ENCODE measurements at places on chromosomes 3 and 15. TPM values are rescaled to one million over a fixed set of nuclear protein-coding genes. Genes with fewer than 3 reads are reported as not detected.

DNA sequence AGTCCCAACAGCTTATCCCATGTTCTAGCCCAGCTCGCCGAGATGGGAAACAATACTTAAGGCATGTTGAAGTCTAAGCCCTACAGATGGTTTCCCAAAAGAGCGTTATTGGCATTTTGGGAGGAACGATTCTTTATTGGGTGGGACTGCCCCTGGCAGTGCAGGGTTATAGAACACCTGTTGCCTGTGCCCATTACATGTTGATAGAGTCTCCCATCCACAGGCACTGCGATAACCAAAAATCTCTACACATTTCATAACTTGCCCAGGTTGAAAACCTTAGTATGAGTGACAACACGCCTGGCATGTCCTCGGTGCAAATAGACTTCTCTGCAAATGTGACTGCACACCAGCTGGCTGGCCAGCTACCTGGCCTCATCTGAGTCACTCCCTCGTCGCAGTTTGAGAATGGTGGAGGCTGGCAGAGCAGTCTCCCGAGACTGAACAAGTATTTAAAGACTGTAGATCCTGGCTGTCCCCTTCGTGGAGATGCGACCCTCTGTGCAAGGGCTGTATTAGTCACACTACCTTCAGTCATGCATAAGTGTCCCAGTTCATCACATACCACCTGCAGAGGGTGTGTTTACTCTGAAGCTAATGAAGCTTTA, 18.7 kb downstream of the ZNF80 start:
- no peak for DNase-seq

PYGO1 gene
- total RNA-seq: 12.5 TPM

DNA sequence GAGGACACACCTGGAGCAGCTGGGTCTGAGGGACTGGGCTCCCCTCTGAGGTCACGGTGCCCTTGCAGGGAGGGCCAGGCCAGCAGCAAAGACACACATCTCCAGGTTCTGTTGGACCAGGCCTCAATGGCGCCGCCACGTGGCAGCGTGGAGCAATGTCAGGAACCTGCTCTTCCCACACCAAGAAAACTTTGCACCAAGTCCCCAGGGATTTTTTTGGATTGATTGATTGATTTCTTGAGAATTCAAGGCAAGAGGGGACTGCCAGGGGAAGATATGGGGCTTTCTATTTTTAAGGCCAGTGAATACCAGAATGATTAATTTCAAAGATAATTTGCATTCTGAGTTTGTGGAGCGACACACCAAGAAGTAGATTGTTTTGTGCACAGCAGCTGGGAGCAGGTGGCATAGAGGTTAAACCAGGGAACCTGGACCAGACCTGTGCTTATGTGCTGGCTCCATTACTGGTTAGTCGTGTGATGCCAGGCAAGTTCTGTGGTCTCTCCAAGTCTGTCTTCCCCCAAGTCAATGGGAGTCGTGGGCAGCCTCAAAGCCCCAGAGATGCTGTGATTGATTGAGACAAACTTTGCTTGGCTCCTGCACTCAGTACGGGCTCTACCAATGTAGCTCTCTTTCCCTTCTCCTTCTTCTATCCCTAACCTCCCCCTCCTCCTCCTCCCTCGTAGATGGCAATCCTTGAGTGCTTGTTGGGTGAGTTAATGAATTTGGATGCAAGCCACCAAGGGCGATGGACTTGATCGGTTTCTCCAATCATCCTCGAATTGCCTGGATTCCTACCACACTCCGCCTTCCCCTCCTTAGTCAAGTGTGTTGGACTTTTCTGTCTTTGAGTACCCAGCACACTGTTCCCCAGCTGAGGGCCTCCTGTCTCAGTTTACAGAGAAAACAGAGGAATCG, 96.2 kb upstream of the TRPM1 start:
- peak; percentile 87 for DNase-seq

DNA sequence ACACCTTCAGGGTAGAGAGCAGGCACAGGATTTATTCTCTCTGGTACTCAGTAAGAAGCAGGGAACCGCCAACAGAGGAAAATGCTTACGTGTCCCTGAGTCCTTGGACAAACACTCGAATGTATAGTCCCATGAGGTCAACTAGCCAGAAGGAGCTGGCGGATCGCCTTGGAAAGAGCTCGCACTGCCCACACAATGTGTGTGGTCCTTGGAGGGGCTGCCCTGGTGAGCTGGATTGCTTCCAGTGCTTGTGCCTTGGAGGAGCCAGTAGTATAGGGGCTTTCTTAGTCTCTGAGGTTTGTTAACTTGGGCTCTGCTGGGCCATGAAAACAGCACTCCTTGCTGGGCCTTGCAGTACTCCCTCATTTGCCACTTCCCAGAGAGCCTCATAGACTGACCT, 40.7 kb upstream of the VILL start:
- no peak for DNase-seq

- DNase-seq: no peak
Observed at GRCh38 chr3:25027650-25028049, 400.4 kb upstream of the RARB start.

GRCh38 chr3:150411976-150412375, 3.9 kb downstream of the TSC22D2 start:
- no peak for DNase-seq

DNA sequence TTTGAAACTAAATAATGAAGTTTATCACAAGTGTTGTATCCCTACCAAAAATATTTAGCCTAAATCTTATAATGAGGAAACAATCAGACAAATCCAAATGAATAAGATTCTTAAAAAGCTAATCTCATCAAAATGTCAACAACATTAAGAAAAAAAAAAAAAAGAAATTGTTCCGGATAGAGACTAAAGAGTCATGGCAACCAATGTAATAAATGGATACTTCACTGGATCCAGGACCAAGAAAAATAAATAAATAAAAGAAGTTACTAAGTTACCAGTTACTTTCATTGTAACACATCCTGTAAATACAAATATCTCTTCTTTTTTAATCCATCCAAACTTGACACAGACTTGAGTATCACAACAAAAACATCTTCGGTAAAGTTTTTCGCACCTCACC, 607 bp downstream of the MRPL47 start:
- DNase-seq: no peak

DNA sequence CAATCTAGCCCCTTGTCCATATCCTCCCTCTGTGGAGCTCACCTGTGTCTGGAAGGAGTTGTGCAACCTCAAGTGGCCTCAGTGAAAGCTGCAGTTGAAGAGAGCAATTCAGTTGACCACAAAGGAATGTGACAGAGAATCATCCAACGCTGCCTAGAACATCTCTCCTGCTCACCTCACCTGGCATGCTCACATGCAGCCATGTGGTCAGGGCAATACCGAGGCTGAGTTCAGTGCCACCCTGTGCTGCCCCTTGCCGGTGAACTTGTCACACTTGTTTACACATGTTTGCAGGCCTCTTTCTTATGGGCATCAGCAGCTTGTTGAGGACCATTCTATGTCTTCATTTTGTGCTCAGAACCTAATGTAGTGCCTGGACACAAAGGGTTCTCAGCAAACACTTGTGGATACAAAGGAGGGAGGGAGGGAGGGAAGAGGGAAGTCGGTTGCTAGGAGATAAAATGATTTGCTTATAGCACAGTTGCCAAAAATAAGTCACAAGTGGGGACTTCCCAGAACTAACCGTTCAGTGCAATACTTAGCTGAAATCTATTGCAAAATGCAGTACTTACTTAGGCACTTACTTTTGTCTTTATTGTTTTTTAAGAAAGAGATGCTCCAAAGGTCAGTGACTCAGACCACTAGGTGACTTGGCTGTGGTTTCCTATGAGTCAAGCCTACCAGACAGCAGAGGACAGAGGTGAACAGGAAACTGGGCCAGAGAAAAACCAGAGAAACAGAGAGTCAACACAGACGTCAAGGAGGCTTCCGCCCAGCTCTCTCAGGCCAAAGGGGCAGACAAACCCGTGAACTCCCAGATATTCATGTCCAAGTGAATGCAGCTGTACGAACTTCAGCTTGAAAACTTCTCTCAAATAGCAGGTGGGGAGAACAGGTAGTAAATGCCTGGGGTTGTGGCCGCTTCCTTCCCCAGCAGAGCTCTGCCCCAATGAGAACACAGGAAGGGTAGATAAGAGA, 227.8 kb upstream of the CTNNB1 start:
- peak; percentile 90 for DNase-seq

GRCh38 chr15:50945725-50946124, 37.2 kb downstream of the AP4E1 start:
- no peak for DNase-seq

SAMMSON gene
- 0.28 TPM for total RNA-seq

DNA sequence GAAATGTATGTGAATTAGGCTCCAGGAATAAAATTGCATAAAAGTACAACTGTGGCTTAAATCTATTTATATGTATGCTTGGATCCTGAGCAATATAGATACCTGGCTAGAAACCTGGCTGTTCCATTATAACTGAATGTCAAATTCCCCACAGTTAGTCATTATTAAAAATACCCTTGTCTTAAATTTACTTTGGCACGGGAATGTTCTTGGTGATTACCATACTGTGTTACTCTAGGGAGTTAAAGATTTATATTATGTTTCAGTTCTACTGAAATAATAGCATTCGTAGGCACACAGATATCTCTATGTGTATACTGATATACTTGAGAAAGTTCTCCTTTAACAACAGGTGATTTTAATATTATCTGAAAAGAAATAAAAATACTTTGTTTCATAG, 394.1 kb downstream of the PTPRG start:
- DNase-seq: no peak

MYH15 gene
- total RNA-seq: 0.19 TPM

- no peak for DNase-seq
Observed at GRCh38 chr3:128077202-128077624, 25.0 kb downstream of the SEC61A1 start.

FBXW12 gene
- not detected for total RNA-seq

DNA sequence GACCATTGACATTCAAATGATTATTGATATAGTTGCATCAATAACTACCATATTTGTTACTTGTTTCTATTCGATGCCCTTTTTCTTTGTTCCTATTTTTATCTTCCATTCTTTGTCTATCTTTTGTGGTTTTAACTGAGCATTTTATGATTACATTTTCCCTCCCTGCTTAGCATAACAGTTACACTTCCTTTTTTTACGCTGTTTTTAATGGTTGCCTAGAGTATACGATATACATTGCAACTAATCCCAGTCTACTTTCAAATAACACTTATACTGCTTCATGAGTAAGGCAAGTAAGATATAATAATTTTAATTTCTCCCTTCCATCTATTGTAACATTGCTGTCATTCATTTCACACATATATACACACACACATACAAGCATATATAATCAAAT, 26.3 kb downstream of the COL6A6 start:
- DNase-seq: no peak

DNA sequence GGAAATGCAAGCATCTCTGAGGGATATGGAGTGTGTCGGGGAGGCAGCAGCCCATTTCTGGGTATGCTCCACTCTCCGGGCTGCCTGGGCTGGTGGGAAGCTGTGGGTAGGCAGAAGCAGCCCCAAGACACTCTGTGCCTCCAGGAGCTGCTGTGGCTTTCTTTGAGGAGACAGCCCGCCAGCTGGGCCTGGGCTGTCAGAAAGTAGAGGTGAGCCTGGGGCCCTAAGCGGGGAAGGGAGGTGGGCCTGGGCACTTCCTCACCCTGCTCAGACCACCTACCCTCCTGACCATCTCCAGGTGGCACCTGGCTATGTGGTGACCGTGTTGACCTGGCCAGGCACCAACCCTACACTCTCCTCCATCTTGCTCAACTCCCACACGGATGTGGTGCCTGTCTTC, 1.7 kb downstream of the ACY1 start:
- no peak for DNase-seq

DNA sequence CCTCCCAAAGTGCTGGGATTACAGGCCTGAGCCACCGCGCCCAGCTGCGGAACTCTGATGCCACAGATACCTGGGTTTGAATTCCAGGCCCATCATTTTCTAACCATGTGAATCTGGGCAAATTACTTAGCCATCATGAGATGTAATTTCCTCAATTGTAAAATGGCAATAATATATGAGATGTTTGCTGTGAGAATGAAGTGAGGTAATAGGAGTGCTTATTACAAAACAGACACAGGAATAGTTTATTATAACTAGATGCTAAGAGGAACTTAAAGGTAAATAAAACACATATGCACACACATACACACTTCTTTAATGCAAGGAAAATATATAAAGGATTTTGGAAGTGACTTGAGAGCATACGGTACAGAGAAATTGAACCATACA, 64.7 kb upstream of the TNIK start:
- no peak for DNase-seq

MEF2A gene
- 121 TPM for total RNA-seq

SNAP23 gene
- total RNA-seq: 55.8 TPM

SUSD5 gene
- total RNA-seq: 3.7 TPM

APOD gene
- 388 TPM for total RNA-seq

GRCh38 chr3:98884675-98885371, 16.7 kb downstream of the DCBLD2 start:
- no peak for DNase-seq

- DNase-seq: no peak
Observed at GRCh38 chr3:69848113-69848512, 108.8 kb downstream of the MITF start.

GRCh38 chr3:119647843-119648575, 12.4 kb downstream of the POPDC2 start:
- peak; percentile 71 for DNase-seq

- DNase-seq: no peak
Observed at GRCh38 chr15:73858062-73858461, 15.3 kb upstream of the TBC1D21 start.

DNAJA4 gene
- 56.4 TPM for total RNA-seq

- DNase-seq: no peak
Observed at GRCh38 chr3:106333911-106334618, 465.3 kb upstream of the CBLB start.

IGDCC3 gene
- not detected for total RNA-seq

LMAN1L gene
- total RNA-seq: not detected

PLA2G4D gene
- not detected for total RNA-seq

DNA sequence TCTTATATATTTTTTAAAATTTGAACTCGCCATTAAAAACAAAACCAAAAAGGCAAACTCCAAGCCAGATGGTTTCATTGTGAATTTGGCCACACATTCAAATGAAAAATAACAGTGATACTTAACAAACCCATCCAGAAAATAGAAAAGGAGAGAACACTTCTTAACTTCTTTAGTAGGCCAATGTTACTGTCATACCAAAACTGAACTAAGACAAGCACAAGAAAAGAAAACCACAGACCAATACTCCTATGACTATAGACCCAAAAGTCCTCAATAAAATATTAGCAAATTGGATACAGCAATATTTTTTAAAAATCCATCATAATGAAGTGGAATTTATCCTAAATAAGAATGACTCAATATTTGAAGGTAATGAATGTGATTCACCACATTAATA, 73.5 kb upstream of the ALDH1A3 start:
- DNase-seq: no peak

DNA sequence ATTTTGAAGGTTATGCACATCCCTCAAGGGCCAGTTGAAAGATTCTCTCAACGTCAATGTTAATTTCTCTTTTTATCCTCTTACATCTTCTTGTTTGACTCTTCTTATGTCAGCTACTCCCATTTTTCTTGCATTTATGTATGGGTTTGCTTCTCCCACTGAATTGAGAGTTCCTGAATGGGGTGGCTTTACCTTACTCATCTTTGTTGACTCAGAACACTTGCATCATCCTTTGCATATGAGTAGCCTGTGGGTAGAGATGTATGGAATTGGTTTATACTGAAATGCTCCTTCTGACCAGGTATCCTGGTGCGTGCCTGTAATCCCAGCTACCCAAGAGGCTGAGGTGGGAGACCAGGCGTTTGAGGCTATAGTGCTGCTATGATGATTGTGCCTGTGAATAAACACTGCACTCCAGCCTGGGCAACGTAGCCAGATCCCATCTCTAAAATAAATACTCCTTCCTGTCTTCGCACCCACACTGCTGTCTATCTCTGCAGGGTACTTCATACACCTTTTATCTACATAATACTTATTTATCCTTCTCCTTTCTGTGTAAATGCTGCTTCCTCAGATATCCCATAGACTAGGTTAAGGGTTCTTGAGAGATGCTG, 123.6 kb upstream of the DPH6 start:
- DNase-seq: no peak

All from posterior vena cava (tissue), 2 donors.